Gastroesophageal sphincter (tissue), 4 donors: ENCODE measurements at places on chromosomes 2 and 18. TPM values are rescaled to one million over a fixed set of nuclear protein-coding genes. Genes with fewer than 3 reads are reported as not detected.

DNA sequence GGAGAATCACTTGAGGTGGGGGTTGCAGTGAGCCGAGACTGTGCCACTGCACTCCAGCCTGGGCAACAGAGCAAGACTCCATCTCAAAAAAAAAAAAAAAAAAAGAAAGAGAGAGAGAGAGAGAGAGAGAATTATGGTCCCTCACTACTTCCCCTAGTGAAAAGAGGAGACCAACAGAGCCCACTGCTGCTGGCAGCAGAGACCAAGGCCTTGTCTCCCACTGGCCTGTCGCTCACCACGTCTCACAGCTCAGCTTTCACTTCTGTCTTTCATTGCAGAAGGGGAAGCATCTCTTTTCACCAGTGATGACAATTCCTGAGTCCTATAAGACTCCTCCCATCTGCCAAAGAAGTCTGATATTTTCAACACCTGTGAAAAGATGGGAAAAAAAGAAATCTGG, 81.3 kb downstream of the CLHC1 start:
- no peak for ATAC-seq

DNA sequence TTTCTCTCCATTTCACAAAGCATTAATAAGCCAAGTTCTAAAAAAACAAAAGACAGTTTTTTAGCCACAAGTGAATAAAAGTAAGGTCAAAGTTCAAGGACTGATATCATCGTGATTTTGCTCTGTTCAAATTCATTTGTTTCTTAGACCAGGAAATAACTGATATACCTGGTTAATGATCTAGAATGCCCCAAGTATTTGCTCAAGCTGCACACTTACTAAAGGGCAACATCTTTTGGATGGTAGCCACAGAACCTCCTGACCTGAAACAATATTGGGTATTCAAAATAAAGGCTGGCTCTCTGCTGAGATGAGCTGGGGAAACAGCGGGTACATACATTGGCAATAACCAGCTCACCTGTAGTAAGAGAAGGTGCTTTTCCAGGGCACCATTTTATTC, 314.7 kb upstream of the LYPD1 start:
- no peak for ATAC-seq

Gene DPY30
- 53.4 TPM for total RNA-seq

DNA sequence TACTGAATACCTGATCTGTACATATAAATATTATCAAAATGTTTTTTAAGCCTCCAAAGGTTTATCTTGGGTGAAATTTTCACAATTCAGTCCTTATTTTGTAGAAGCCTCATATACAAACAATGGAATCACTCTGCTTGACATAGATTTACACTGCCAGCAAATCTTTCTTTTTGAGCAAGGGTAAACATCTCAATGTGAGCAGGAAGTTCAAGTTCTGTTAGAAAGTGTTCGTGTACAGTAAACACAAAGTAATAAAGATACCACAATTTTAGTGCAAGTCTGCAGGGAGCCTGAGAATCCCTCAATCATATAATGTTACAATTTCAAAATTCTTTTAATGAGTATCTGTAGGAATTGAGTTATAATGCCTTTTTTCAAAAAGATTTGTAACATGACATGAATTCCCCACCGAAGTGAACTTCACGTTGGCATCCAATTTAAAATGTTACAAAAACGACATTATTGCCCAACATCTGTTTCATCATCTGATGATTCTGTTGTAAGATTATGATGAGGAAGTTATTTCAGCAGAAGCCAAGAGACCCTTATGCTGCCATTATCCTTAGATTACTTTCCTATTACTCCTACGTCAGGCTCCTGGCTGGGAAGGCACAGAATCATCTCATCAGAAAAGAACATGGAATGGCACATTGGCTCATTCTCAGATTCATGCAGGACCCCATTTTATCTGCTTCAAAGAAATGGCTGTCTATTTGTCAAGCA, 283.9 kb upstream of the ACVR2A start:
- ATAC-seq: peak; percentile 51

GRCh38 chr2:88626171-88627054, 851 bp downstream of the EIF2AK3 start:
- no peak for ATAC-seq

DNA sequence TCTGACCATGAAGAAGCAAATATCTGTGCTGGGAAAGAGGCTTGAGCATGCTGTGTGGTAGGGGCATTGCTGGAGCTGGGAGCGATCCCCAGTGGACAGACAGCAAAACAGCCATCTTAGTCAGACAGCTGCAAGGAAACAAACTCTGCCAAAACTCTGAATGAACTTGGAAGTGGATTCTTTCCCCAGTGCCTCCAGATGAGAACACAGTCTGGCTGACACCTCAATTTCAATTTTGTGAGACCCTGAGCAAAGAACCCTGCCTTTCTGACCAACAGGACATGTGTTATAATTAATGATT, 23.2 kb upstream of the FAP start:
- ATAC-seq: no peak

GRCh38 chr2:84817239-84817655, 63.6 kb downstream of the TRABD2A start:
- no peak for ATAC-seq

Gene GPD2
- 18.8 TPM for total RNA-seq

DNA sequence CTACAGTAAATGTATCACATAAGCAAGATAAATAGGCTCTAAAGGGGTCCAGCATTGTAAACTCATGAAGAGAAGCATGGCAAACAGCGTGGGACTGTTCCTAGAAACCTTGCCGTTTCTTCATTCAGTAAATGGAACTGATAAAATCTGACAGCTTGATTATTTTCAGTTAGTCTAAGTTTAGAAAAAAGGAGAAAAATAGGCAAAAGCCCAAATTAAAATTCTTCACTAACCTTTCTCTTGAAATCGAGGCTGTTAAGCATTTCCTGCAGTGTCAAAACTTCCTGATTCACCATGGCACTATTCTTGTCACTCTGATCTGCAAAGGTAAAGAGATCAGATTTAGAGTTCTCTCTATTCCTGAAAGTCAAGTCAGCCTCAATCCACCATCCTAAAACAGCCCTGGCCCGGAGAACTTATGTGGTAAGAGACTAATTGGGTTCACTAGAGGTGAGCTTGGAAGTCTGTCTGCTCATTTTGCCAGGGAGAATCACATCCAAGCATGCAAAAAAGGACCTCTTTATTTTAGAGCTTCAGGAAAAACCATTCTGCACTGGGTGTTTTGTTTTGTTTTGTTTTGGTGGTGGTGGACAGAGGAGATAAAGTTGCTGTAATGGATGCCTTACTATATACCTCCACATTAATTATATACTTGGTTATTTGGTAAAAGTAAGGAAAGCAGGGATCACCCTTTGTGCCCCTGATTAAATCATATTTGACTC, 52.4 kb upstream of the STAT1 start:
- ATAC-seq: peak; percentile 52

GRCh38 chr2:173943738-173944137, 21.4 kb downstream of the SP3 start:
- no peak for ATAC-seq

GRCh38 chr2:147356157-147356556, 488.7 kb upstream of the ACVR2A start:
- no peak for ATAC-seq
